ENCODE measurements at places on chromosomes 3 and 15.

- peak; percentile 24 for DNase-seq
Measured at GRCh38 chr3:14879211-14879874, 60.6 kb downstream of the FGD5 start.

DNA sequence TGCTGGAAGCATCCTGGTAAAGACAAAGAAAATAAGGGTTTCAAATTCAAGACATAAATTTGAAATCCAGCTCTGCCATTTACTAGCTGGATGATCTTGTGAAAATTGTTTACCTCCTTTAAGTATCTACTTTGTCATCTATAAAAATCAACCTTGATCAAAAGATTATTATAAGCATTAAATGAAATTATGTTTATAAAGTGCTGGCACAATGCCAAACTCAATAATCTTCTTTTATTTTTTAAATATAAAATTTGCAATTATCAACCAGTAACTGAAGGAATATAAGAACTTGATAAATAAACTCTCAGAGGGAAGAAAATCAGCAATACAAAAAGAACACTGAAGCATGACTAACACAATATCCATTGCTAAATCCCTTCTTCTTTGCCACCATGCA, 25.8 kb downstream of the C3orf33 start:
- DNase-seq = no peak

- DNase-seq = no peak
Measured at GRCh38 chr15:52495125-52495524, 33.6 kb downstream of the MYO5A start.

DNA sequence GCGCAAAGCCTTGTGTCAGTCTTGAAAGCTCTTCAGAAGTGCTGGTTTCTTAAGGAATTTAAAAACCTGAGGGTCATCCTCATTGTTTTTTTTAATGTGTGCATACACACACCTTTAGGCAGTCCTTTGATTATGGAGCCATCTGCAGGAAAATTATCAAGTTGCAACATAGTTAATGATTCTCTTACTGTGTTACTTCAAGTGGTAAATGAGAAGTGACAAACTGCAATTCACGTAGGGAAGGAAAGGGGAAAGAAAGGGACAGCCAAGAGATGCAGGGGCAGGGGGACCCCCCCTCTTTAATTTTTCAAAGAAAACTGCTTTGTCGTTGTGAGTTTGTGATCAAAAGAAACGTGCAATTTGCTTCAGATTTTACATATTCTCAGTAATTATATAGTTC, 162.4 kb upstream of the CGNL1 start:
- DNase-seq = no peak

- DNase-seq = no peak
Measured at GRCh38 chr3:44890258-44890657, 15.8 kb downstream of the TGM4 start.

DNA sequence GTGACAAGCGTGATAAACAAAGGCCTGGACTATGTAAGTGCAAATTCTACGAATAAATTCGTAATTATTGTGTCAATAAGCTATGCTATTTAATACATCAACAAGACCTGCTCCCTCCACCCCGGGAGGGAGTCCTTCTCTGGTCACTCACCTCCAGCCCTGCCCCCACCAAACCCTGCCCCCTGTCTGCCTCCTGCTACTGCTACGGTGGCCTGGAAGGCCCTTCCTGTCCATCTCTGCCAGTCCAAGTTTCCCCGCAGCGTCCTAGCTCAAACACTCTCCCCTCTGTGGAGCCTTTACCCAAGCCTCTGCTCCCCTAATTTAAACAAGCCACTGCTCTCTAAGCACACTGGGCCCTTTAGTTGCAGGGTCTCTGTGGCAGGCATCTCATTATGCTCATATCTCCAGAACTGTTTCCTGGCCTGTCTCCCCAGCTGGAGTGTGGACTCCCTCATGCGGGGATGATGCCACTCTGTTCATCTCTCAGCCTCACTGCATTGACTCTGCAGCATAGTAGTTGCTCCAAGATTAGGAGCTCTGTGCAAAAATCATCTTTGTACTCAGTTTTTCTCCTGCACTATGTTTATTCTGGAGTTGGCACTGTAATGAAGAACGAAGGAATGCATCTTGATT, 241.2 kb downstream of the NTRK3 start:
- DNase-seq = no peak

DNA sequence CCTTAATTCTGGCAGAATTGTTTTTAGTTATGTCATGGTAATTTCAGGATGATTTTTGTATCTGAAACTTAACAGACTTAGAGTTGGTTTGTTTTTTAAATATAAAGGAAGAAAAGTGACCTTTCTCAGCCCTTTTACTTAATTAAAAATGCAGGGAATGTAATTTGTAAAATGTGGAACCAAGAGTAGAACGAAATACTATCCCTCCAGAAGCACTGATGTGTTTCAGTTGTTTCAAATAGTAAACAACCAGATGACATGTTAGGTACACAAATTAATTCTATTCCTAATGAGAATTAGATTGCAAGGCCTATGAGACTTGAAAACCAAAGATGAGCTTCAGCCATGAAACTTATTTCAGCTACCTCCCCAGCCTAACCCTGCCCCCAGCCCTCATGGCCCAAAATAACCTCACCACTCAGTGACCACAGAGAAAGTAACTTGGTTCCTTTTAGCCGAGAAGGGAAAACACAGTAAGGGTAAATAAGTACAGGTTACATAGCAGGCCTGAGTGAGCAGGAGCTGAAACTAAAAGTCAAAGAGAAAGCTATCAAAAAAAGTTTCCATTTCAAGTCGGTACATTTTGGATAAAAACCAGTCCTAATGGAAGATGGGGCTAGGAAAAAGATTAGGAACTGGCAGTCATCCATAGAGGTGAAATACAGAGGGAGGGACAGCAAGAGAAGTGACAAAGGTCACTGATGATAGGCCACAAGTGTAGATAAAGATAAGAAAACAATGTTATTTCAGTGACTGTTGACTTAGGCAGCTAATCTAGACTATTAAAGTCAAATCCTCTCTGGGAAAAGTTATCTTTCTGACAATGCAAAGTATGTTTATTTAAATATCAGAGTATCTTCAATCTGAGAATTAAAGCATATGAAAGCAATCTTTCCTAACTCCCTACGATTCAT, 23.2 kb downstream of the SENP8 start:
- no peak for DNase-seq

DNA sequence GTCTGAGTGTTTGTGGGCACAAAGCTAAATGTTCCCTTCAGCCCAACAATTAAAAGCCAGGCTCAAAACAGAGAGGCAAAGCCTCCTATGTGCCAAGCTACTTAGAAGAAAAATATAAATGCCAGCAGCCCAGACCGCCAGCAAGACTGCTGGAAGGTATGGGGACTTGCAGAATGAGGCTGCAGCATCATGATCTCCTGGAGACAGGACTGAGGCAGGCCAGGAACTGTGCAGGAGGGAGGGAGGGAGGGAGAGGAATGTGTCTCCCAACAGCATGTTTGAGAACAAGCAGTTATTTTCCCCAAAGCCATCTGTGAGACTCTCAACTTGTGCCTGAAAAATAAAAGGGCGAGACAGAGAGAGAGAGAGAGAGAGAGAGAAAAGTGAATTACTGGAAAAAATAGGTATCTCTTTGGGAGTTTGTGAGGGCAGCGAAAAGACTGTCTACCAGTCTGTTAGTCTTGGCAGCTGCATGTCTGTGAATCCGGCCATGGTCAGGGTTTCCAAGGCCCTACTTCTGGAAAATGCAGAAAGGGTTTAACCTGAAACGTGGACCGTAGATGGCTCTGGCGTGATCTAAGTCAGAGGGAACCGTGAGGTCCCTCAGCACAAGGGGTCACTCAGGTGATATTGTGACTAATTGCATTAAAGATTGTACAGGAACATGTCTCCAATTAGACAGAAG, 139.7 kb upstream of the COL8A1 start:
- DNase-seq = no peak

DNA sequence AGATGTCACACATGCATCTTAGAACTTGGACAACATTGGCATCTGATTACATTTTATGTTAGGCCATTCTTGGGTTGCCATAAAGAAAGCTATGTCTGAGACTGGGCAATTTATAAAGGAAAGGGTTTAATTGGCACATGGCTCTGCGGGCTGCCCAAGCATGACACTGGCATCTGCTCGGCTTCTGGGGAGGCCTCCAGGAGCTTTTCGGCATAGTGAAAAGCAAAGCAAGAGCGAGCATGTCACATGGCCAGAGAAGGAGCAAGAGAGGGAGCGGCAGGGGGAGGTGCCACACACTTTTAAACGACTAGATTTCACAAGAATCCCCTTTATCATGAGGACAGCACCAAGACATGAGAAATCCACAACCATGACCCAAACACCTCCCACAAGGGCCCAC, 11.3 kb downstream of the RYR3 start:
- DNase-seq = no peak

GRCh38 chr3:45693941-45694521, 4.8 kb downstream of the SACM1L start:
- DNase-seq = no peak

- no peak for DNase-seq
Measured at GRCh38 chr15:41564286-41564959, 5.4 kb downstream of the TYRO3 start.

DNA sequence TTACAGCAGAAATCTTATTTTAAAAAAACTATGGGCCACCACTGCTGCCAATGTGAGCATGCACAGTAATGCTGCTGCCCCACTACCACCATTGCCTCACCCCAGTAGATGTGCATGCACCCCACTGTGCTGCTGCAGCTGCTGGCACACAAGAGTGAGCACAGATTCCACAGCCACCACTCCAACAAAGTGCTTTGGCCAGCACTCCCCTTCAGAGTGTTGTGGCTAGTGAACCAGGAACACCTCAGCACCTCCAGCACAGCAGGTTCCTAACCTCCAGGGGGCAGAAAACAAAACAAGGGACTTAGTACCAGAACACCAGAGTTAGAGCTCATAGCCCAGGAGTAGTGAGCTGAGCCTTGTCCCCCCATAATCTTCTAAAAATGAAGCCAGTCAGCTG, 629.6 kb downstream of the PYDC2 start:
- no peak for DNase-seq

DNA sequence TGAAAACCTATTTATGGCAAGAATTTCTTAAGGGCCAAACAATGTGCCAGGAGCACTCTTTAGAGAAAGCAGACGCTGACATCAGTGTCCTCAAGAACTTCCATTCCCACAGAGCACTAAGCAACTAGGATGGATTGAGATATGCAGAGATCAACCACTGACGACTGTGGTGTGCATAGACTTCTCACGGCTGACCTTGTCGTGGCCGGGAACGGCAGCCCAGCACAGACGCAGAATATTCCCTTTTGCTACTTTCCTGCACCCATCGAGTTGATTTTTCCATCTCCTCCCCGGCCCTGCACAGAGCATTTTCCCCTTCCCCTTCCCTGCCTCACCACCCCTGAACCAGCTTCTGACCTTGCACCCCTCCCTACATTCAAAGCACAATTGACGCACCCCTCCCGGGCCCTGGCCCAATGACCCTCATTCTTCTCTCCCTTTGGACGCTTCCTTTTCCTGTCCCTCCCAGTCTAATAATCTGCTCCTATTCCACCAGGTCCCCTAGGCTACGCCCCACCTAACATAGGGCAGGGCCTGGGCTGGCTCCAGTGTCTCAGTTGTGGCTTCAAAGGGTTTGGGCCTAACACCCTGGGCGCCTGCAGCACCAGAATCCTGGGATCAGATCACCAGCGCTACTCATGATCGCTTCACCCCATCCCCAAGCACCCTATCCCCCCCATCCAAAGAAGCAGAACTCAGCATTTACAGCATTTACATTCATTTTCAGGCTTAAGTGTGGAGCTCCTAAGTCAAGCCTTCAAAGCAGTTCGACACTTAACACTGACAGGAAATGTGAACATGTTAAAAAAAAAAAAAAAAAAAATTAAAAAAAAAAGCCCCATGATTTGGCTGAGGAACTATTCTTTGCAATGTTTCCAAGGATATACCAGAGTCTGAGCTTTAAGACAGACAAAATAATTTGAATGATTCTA, 151.2 kb downstream of the FOXP1 start:
- DNase-seq = no peak

GRCh38 chr15:79736435-79737000, 160.3 kb downstream of the MTHFS start:
- DNase-seq = no peak

DNA sequence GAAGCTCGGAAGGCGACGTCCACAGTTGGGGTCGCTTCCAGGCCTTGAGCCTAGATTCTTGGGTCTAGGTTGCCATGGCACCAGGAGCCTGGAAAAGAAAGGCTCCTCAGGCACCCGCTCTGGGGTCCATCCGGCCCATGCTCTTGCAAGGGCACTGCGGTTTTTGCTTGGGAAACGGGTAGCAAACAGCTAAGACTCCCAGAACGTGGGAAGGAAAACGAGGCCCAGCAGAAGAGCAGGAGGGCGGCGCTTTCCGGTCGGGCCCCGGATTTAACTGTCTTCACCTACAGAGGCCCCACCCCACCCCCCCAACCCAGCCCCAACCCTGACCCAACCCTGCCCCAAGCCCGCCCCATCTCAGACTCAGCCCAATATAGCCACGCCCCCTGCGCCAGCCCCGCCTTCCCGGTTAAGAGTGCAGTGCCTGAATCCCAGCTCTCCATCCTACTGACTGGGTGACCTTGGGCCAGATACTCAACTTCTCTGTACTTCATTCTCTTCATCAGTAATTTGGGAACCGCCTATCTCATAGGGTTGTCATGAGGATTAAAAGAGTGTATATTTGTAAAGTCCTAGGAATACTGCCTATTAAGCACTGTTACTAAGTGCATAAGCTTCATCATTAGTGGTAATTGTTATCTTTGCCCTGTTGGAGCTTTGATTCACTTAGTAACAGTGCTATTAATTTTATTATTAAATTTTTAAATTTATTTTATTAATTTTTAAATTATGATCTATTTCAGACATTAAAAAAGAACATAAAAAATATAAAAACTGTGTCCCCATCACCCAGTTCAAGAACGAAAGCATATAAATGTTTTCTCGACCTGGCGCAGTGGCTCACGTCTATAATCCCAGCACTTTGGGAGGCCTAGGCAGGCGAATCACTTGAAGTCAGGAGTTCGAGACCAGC, 28.4 kb upstream of the SMAD6 start:
- no peak for DNase-seq

DNA sequence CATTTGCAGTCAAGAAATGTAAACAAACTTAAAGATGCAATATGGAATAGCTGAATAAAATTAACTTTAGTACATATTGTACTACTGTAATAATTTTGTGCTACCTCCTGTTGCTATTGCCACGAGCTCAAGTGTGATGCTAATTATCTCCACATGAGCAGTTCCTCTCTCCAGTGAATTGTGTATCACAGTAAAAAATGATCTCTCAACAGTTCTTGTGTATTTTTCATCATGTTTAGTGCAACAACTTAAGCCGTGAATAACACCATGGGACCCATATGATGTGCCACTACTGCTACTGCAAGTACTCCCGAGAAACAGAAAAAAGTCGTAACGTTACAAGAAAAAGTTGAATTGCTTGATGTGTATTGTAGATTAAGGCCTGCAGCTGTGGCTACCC, 12.4 kb downstream of the RIOX2 start:
- DNase-seq = no peak
